ENCODE measurements at places on chromosomes 13 and 19.

DNA sequence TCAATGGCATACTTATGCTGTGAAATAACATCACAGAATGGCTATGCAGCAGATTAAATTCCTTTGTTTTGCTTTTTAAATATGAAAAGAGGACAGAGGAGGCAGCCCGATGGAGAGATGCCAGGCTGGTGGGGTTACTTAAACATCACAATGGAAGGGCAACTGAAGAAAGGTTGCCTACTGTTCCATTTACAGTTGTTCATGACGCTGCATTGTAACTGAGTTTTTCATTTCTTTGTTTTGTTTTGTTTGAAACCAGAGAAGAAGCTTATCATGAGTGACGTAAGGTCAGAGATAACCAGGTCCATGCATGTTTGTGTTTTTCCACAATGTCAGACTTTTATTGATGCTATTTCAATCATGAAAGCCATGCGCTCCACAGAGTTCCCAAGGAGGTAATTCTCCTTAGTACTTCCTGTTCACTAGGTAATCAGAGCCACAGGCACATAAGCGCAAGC is 273.8 kb downstream of the LHFPL6 start:
- no peak for DNase-seq

- no peak for DNase-seq
Measured at GRCh38 chr13:110239280-110240125, 67.5 kb downstream of the COL4A1 start.

GRCh38 chr13:35475212-35475959 is 1.1 kb downstream of the MAB21L1 start:
- peak; percentile 13 for DNase-seq

- no peak for DNase-seq
Measured at GRCh38 chr19:29676586-29676985, 11.3 kb downstream of the PLEKHF1 start.

DNA sequence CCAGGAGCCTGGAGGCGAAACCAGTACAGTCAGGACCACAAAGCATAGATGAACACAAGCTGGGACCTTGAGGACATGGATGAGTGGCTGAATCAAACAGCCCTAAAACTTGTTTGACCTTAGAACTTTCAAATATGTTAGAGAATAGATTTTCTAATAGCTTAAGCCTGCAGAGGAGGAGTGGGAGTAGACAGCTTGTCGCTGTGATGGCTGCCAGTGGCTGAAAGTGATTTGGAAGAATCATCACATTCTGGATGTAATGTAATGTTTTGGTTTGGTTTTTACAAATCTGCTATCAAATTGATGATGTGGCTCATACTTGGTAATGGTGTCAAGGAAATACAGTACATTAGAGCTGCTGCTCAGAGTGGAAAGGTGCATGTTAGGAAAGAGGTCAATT is 12.0 kb downstream of the IGFL3 start:
- no peak for DNase-seq

DNA sequence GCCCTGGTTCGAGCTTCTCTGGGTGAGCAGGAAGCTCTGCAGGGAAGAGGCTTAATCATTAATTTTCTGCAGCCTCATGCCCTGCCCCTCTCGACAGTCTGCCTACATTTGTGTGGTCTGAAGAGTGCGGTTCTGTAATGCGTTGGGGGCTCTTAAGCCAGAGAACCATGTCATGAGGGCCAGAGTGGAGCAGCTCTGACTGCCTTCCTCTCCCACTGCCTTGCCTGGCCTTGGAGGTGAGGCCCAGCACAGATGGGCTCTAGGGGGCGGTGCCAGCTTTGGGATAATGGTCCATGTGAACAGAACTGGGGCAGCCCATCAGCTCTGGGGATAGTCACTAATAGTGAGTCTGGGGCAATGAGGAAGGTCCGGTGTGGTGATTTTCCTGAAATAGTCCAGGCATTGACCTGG is 5.7 kb downstream of the FGF9 start:
- no peak for DNase-seq

DNA sequence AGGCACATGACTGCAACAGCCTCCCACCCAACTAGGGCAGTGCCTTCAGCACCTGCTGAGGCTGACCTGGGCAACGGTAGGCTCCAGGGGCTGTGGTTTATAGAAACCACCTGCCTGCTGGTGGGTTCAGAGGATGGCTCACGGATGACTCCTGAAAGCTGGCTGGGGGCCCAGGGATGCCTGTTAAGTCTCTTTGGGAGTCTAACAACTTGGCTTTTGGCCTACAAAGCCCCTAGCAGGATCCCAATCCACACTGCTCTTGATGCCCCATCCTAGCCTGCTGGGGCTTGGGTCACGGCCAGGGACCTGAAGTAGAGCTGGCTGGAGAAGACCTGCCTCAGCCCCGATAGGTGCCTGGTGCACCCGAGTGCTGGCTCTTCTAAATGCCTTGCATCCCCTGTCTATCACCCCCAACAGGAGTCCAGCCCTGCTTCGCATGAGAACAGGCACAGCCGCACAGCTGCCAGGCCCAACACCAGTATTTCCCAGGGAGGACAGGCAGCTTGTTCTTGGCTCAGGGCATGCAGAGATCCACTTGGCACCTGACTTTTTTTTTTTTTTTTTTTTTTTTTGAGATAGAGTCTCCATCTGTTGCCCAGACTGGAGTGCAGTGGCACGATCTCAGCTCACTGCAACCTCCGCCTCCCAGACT is 9.1 kb upstream of the EPHX3 start:
- DNase-seq: no peak

DNA sequence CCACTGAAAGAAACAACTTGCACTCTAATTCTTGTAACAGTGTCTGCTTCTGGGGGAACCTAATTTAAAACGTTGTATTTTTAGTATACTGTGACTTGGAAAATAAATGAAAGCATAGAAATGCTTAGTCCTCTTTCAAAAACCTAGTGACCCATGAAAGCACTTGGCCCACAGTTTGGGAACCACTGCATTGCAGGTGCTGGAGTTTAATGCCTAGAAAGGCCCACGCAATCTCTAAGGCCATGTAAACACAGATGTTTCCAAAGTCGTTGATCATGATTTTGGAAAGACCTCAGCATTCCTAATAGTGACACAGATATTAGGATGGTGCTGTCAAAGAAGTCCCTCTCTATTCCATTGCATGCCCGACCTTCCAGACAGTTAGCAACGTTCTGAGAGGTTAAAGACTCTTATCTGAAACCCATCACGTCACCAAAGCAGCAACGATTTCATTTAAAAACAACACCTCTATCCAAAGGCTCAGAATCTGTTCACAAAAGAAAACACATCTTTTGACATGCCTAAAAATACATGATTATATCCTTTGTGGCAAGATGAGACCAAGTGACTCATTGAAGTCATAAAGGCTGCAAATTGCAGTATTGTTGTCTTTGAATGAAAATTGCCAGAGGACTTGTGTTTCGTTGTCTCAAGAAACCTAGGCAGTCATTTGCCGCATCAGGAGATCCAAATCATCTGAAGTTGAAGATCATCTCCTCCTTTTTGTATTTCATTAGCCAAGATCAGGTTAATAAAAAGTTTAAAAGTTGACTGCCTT is 328.0 kb upstream of the ZNF507 start:
- DNase-seq: no peak

DNA sequence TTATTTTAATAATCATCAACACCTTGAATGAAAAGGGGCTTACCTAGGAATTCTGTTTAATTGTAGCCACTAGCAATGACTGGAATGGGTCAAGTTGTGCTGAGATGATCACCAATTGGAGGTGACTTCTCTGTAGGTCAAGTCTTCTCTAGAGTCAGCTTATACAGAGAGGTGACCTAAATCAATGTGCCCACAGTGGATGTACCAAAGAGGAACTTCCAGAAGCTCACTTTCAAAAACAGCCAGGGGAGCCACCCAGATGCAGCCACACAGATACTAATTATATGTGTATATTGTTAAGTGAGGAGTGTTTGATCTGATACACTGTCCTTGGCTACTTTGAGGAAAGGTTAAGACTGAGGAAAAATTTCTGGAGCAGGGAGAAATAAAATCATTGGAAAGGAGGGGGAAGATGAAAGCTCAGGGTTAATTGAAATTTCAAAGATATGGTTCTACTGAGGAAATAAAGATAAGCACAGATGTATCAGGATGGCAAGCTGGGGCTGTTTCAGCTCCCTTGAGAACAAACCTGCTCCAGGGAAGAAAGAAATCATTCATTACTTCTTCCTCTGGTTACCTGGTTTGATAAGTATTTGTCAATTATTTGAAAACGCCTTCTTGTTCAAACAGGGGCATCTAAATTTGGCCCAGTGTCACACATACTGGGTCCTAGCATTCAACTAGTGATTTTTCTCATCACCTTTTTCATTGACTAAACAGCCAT is 5.1 kb downstream of the GPR183 start:
- no peak for DNase-seq

GRCh38 chr13:76326343-76326742 is 559.9 kb downstream of the KCTD12 start:
- DNase-seq: no peak

DNA sequence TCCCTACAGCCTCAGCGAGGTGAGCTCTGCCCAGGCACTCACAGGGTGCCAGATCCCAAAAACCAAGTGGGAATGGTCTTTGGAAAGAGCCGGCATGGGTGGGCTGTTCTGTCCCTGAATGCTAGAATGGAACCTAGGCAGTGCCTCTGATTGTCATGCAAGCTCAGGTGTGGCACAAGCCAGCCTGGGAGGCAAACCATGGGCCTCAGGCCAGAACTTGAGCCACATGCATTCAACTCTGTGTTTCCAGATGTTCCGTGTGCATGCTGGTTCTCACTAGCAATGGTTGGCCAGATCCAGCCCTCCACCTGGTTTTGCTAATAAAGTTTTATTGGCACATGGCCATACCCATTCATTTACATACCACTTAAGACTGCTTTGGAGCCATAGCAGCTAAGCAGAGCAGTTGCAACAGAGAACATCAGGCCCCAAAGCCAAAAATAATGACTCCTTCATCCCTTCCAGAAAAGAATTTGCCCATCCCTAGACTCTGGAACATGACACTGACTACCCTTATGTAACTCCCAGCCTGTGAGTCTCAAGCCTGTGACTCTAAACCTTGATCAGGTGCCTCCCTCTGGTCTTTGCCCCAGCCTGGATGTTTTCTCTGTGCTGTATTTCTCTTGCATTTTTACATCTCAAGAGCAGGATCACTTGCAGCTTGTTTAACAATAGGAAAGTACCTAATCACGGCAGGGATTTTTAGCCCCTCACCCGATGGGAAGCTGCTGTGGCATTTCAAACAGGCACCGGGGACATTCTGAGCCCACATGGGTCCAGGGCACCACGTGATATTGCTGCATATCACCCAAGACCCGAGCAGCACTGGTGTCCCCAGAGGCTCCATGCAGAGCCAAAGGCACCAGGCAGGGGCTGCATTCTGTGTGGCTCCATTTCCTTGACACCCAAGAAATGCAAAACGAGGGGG is 55.4 kb upstream of the USE1 start:
- DNase-seq: no peak

DNA sequence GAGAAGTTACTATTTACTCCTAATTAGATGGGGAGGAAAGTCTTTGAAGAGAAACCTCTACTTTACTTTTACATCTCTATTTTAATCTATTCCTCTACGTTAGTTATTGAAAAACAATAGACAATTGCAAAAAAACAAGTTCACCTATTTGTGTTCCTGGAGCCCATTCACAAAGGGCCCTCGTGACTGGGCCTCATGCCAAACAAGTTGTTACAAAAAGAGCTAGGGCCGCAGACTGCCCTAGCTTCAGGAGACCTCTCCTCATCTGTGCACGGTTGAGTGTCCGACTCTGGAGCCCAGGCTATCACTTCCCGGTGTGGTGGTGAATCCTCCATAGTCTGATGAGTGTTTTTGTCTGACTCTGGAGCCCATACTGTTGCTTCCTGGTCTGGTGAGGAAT is 190.9 kb downstream of the ZNF486 start:
- DNase-seq: no peak

- no peak for DNase-seq
Measured at GRCh38 chr19:28726533-28727479, 486.1 kb downstream of the UQCRFS1 start.
